ENCODE measurements at places on chromosomes 3 and 15.

DNA sequence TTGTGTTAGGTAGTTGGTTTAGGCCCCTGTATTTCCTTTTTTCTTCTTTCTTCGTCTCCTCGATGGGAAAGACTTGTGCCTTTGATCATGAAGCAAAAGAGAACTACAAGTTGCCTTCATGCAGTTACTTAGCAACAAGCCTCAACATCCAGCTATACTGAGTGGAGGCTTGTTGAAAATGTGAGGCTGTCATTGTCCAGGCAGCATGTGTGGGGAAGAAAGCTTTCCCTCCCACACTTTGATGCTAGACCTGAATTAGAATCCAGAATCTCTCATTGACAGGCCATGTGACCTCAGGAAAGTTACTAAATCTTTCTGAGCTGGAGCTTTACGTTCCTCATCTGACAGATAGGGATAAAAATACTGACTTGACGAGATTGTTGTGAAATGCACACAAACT lies 23.7 kb downstream of the IFT122 start:
- DNase-seq: no peak

DNA sequence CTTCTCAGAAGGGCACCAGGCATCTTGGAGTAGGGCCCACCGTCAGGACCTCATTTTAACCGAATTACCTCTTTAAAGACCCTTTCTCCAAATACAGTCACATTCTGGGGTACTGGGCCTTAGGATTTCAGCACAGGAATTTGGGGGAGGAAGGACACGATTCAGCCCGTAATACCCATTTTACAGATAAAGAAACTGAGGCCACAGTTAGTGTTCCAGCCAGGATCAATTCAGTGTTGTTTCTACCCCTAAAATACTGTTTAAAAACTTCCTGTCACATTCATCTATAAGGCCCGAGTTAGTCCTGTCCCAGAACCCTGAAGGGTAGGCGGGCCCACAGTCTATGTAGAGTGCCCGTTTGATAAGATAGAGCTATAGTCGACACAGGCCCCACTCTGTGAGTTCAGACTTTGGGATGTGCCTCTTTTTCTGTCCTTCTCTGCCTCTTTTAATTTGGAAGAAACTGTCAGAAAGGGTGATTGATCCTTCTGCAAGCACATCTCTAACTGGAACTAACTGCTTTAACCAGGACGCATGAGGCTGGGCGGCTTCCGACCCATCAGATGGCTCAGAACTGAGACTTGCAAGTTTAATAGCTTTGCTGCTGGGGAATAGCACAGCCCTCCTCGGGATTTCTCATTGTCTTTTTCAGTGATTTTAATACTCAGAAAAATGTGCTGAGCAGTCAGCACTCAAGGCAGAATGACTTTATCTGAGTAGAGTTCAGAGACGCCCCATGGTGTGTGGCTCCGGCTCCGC lies 19.5 kb downstream of the BFSP2 start:
- DNase-seq: no peak

DNA sequence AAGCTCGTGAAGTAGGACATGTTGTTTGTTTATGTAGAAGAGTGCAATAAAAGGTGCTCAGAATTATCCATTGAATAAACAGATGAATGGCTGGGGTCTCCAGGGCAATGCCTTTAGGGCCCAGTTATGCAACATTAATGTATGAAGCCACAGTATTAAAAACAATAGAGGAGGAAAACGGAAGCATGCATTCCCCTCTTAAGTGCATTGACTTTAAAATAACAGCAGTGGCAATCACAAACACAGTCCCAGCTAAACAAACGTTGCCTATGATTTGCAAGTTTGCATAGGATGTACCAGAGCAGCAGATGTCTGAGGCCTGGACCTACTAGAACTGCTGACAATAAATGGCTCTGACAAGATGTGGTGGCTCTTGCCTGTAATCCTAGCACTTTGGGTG lies 60.6 kb upstream of the GCNT3 start:
- no peak for DNase-seq

DNA sequence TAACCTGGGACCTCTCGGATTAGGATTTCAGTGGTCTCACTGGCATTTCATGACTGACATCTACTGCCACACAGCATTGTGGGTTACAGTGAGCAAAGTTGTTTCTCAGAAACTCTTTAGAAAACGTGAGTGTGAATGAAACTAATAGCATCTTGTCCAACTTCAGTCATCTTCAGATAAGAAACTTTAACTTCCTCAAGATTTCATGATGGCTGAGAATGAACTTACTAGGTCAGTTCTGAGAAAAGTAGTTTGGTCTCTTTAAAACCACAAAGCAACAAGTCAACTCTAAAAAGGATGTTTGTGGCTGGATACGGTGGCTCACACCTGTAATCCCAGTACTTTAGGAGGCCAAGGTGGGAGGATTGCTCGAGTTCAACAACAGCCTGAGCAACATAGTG lies 14.2 kb upstream of the HOMER2 start:
- DNase-seq: no peak

GRCh38 chr3:48739955-48740823 lies 23.2 kb upstream of the IP6K2 start:
- peak; percentile 25 for DNase-seq

- DNase-seq: no peak
Measured at GRCh38 chr3:150203273-150203672, 204.8 kb upstream of the TSC22D2 start.

GRCh38 chr3:127183931-127184869 lies 8.7 kb upstream of the PRR23E start:
- no peak for DNase-seq

GRCh38 chr3:196948442-196949284 lies 6.3 kb upstream of the NCBP2 start:
- no peak for DNase-seq

DNA sequence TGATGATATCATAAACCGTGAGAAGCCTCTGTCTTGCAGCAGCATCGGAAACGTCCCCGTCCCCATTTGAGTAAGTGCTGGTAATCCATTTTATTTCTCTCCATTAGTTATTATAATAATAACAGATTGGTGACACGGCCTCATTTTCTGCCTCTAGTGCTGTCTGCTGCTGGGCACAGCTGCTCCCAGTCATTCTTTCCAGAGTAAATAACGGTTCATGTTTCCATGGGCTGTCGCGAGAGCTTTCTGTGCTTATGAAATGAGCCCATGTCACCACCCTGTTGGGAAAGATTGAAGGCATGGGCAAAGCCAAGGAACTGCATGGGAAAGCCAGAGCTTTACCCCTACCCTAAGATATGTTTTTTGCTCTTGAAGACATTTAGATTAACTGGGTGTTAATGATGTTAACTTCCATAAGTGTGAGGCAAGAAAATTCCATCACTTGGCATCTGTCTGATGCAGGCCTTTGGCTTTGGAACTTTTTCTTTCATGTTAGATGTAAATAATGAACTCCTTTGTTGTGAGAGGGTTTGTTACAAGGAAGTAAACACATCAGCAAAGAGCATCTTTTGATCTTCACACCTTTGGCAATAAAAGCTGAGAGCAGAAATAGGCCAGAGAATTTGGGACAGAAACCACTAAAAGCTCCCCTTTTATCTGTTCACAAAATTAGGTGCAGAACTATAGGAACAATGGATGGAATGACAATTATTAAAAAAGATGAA lies 141.8 kb downstream of the FILIP1L start:
- no peak for DNase-seq

GRCh38 chr3:194087280-194087679 lies 48.7 kb upstream of the HES1 start:
- no peak for DNase-seq

DNA sequence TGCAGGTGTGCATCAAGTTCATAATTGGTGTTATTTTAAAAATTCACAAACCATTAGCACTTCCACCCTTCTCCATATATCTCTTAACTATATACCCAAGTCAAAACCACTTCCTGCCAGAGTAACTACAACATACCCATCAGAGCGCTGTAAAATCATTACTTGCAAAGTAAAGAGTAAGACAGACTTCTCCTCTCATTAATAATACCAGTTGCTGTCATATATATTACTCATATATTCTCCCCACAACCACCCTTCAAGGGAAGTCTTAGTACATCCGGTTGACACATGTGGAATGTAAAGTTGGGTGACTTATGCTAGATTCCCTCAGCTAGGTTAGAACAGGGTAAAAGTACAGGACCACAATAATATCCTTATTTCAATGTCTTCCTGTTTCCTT lies 5.6 kb downstream of the TERC start:
- DNase-seq: no peak

DNA sequence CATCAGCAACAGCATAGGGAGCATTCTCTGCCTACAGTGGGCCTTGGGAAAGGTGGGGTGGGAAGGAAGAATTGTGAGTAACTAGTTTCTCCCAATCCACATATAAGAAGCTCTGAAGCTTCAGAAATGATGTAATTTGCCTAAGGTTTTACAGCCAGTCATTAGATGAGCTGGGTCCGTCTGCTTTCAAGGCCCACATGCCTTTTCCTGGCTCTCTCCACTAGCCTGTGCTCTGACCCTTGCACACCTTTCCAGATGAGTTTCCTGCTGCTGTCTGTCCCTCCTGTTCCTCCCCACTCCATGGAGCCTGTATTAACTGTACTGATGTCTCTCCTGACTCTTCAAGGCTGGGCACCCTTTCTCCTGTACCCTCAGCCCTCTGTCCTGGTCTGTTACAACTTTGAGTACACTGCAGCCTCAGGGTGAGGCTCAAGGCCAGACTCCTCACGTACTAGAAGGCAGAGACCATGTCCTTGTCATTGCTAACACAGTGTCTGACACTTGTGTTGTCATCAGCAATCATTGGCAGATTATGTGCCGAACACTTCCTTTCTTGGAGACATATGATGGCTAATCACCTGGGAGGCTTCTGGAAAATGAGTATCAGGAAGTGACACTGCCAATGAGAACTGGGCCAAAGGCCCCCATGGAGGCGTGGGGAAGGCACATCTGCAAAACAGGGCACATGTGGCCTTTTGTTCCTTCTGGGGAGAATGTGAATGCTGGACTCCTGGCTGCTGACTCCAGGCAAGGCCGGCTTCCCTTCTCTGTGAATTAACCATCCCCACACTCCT lies 6.6 kb downstream of the TM6SF1 start:
- DNase-seq: no peak

DNA sequence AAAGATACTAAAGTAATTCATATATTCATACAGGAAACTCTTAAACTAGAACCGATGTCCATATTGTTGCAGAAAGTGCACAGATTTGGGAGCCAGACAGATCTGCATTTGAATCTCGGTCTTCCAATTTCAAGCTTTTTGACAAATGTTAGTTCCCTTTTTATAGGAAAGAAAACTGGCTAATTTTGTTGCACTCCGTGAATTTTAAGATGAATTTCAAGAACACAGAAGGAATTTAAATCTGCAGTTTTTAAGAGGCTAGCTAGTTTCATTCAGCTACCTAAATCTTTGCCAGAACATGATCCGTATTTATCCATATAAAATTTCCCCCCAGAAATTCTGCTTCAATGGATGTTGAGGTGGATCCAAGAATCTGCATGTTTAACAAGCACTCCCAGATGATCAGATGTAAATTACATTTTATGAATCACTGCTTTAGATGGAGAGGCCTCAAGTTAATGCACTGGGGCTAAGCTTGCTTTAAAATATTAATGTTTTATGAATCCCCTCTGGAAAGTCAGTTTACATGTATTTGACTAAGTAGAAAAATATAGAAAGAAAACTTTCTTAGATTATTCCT lies 1296.3 kb upstream of the CADM2 start:
- no peak for DNase-seq

DNA sequence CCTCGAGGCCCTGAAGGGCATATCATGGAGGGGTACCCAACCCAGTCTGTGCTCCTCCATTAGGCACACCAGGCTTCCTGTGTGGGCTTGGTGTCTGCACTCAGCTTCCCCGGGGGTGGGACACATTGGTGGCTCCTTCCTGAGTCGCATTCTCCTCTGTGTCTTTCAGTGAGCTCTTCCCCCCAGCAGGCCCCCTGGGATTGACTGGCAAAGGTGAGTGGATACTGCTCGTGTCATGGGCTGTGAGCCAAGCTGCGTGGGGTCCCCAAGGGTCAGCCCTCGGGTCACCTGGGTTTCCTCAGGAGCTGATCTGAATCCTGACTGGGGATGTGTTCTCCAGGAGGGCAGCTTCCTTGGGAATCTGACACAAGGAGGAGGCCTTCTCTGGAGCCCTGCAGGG lies 231.0 kb downstream of the SNRPN start:
- DNase-seq: no peak

- no peak for DNase-seq
Measured at GRCh38 chr3:195135917-195136316, 135.0 kb downstream of the XXYLT1 start.

DNA sequence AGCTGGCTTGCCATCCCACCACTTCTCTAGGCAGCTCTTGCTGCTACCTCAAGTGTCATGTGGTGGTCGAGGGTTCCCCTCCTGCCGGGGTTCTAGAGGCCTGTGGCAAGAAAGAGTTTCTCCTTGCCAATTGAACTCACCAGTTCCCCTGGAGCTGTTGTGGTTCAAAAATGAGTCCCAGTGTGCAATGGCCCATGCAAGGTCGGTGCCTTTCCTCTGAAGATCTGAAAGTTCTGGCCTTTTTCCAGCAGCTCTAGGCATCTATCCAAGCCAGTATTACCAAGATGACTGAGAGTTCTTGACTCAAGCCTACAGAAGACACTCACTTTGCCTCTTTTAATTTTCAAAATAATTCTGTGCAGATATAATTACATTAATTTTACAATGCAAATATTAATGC lies 163.6 kb downstream of the KCNMB2 start:
- no peak for DNase-seq

GRCh38 chr15:34693053-34693744 lies 61.6 kb downstream of the GJD2 start:
- DNase-seq: no peak

GRCh38 chr15:79185199-79185598 lies 94.6 kb upstream of the RASGRF1 start:
- no peak for DNase-seq

GRCh38 chr15:31069360-31070000 lies 32.0 kb downstream of the TRPM1 start:
- DNase-seq: no peak

DNA sequence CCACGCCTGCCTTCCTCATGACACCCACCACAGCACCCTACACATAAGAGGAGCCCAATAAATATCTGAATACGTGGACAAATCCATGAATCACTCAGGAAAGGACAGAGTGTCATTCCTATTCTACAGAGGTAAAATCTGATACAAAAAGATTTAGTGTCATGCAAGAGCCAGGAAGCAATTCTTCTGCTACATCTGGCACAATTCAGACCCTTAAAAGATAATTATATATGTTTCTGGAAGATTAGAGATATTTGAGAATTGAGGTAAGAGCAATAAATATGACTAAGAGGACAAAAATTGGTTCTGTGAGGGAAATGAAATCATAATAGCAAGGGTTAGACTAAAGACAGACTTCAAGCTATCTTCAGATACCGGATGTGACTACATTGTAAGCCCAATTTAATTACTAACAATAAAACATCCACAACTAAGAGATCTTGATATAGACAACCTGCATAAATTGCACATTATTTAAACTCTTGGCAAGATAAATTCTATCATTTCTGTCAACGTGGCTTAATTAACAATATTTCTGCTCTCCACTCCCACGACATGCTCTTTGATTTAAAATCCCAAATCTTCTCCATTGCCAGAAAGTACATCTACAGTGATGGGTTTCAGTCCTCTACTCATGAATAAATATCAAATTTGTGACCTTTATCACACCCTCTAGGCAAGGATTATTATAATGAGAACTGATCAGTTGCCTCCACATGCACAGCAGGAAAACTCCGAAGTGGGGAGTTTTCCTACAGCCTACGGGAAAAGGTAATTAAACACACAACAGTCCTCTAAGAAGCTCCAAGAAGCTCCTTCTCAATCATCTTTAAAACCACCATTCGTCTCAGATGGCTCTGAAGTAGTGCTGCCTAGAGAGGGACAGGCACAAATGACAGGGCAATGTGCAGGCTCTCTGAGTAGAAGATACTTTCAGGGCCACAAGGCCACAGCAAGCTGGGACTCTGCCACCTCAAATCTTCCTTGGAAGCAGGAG lies 32.6 kb downstream of the MB21D2 start:
- DNase-seq: no peak
